EL (cell line): ENCODE measurements at places on chromosomes 1 and 21.

GRCh38 chr1:36425791-36426190, 24.5 kb downstream of the OSCP1 start:
- no peak for DNase-seq

DNA sequence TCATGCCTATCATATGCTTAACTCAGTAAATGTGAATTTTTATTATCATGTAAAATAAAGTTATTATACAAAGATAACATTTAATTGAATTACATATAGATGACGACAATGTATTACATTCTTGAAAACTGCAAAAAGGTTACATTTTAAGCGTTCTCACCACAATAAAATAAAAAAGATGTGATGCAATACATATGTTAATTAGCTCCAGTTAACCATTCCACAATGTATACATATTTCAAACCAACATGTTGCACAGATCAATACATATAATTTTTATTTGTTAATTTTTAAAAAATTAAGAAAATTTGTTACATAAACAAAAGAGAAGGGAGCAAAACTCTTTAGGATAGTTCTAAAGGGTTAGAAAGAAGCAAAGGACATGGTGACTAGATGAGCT, 183.7 kb downstream of the VAV3 start:
- DNase-seq, result no peak

DNA sequence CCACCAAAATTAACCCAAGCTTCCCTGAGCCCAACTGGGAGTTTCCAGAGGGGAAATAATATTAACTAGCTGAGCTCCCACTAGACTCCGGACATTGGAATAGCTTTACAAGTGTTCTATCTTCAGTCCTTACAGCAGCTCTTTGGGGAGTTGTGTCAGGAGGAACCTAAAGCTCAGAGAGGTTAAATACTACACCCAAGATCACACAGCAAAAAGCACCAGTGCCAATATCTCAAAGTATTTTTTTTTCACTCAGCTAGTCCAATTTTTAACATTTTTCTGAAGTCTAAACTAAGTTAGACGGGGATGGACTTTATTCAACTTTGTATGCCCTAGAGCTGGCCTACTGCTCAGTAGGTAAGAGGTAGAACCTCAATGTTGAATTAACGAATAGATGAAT, 82.5 kb downstream of the ATP1A1 start:
- no peak for DNase-seq

- no peak for DNase-seq
Measured at GRCh38 chr1:55943721-55944435, 635.5 kb downstream of the PLPP3 start.

- DNase-seq, result no peak
Measured at GRCh38 chr1:117036018-117036461, 24.1 kb upstream of the TTF2 start.

DNA sequence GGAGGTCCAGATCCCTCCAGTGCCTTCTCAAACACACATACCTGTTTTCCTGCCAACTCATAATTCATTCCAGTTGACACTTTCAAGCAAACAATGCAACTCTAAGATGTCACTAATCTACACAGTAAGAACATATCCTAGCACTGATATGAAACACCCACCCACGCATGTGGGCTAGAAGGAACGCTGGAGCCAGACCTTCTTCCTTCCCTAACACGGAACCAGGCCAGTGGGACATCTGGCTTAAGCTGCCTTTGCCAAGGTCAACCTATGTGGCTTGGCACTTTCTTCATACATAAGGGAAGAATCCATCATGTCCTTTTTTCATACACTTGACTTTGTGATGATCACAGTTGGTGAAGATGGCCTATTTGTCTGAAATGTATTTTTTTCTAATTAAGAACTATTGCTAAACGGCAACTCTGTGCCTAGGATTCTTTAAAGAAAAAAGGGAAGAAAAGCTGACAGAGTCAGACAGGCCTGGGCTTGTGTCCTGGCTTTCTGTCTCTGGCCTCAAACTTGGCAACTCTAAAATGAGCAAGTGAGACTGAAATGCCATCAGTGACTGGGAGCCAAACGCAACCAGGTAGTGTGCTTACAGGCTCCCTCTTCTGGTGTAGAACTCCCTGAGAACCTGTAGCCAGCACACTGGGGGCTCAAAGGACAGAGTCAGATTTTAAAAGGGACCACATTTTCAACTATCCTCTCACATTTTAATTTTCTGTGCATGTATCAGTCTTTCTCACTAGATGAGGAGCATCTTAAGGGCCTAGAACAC, 92.6 kb upstream of the BEND5 start:
- no peak for DNase-seq

- DNase-seq, result no peak
Measured at GRCh38 chr1:179094818-179095217, 12.9 kb downstream of the TOR3A start.
